Left lobe of liver (tissue), 2 donors: ENCODE measurements at places on chromosomes 7 and 10.

GRCh38 chr10:2929480-2930258, 137.7 kb upstream of the PFKP start:
- no peak for DNase-seq

- DNase-seq, result no peak
Measured at GRCh38 chr10:48227213-48227612, 47.3 kb downstream of the FRMPD2 start.

DNA sequence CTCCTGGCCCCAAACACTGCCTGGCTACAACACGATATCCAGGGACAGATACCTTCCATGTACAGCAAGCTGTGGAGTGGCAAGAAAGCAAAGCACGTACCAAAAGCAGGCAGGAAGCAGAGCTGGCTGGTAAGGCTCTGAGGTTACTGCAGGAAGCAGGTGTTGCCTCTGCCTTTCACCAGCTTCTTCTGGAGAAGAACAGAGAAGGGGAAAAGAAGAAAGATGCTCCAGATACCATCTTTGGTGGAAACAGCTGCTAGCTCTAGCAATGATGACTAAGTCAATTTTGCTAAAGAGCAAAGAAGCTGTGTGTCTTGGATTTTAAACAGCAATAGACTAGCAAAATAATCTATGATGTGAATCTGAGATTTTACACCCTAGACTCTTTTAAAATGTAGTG, 34.9 kb upstream of the PRSS1 start:
- no peak for DNase-seq

DNA sequence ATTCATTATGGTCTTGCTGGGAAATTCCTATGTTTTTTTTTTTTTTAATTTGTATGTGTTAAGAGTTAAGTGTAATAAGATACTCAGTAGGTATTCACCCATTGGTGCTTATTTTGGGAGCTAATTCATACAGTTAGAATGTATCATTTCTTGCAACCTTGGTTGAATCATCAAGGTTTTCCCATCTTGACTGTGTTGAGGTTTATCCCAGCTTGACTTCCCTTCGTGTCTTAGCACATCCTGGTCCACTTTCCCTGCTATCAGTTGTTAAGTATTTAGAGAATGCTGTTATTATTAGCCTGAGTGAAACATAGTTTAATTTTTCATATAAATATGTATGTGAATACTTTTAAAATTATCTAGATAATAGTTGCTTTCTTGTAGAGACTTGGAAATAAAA, 20.8 kb downstream of the RALA start:
- no peak for DNase-seq

DNA sequence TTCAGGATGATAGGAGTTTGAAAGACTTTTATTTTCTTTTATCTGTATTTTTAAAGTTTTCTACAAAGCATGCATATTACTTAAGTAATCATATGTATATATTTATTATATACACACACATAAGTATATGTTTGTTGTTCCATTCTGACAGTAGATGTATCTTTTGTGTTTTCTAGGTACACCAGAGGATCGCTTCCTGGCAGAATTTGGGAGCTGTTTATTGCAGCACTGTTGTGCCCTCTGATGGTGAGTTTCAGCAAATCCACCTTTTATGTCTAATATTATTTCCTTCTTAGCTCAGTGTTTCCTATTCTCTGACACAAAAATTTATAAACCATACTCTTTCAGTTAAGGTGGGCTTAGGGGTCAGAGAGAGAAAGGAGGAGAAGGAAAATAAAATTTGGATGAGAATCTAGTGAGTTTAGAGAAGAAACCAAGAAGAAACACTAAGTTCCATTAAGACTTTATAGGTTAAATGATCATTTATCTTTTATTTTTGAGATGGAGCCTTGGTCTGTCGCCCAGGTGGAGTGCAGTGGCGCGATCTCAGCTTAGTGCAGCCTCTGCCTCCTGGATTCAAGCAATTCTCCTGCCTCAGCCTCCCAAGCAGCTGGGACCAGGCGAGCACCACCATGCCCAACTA, 59.2 kb upstream of the OIT3 start:
- no peak for DNase-seq
